PC-3 (cell line): ENCODE measurements at places on chromosomes 16 and 17. TPM values are rescaled to one million over a fixed set of nuclear protein-coding genes. Genes with fewer than 3 reads are reported as not detected.

DNA sequence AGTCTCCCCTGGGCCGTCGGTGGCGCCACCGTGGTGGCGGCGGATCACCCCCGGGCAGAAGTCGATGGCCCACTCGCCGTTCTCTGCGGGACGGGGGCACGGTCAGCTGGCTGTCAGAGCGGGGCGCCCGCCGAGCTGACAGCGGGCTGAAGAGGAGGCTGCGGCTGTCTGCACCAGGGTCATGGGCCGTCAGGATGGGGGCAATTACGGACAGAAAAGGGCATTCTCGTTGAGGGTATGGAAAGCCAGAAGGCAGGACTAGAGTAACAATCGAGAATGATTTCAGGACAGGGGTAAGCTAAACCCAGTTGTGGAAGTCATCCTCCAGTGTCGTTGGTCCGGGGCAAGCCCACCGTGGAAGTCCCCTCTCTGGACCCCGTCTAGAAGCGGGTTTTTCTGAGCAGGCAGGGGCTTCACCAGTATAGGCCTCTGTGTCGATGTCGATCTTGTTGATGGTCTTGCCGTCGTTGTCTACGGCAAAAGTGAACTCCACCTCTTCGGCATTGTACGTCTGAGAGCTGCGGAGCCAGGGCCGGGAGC, 1.7 kb downstream of the CHRNE start:
- H3K27me3 ChIP-seq = no peaks in the 10 kb centered on the region
- no peak overlapping the region for H3K4me3 ChIP-seq
- H3K4me1 ChIP-seq = peaks cover 10% of the 10 kb centered on the region
- no peak overlapping the region for H3K27ac ChIP-seq

DNA sequence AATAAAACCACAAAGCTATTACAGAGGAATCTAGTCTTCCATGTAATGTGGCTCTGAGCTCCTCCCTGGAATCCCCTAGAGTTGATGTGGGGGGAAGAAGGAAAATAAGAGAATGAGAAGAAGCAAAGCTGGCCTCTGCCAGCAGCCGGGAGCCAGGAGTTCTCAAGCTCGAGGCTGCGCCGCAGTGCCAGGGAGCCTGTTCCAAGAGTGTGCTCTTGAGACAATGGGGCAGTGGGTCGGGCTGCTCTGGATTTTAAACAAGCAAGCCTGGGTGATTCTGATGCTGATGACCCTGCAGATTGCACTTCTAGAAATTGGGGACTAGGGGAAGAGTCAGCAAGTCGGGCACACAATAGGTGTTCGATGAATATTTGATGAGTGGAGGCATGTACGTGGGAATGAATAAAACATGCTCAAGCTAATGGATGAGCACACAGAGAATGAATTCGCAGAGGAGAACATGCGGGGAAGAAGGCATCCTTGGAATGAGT, 119.9 kb downstream of the CMIP start:
- no peak overlapping the region for H3K27ac ChIP-seq
- H3K4me1 ChIP-seq = peaks cover 32% of the 10 kb centered on the region
- H3K36me3 ChIP-seq = peaks cover 6% of the 10 kb centered on the region; the same call in 1 of the 2 replicates
- no peak for DNase-seq
- no peaks in the 10 kb centered on the region for H3K27me3 ChIP-seq

DNA sequence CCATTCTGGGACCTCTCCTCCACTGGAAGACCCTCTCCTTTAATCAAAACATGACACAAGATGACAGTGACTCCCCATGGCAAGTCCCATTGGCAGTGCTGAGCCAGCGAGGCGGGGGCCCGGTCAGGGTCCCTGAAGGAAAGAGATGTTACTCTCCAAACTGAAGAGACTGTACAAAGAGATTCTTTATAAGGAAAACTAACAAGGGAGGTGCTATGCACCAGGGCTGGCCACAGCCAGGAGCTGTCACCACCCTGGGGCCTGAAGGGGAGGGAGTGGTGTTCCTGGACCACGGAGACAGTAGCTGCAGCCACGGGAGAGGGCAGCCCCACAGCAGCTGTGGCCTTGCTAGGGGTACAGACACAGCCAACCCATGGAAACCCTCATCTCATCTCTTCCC, 123.1 kb downstream of the XYLT1 start:
- no peaks in the 10 kb centered on the region for H3K36me3 ChIP-seq
- no peaks in the 10 kb centered on the region for H3K27me3 ChIP-seq
- H3K27ac ChIP-seq = no peak overlapping the region
- H3K4me3 ChIP-seq = no peak overlapping the region
- no peak for DNase-seq
- no peaks in the 10 kb centered on the region for H3K4me1 ChIP-seq

GRCh38 chr16:3797904-3798811, 80.8 kb upstream of the TRAP1 start:
- no peak overlapping the region for H3K4me3 ChIP-seq
- no peak for DNase-seq
- H3K27me3 ChIP-seq = no peaks in the 10 kb centered on the region

- no peaks in the 10 kb centered on the region for H3K4me1 ChIP-seq
- no peak overlapping the region for H3K4me3 ChIP-seq
- no peaks in the 10 kb centered on the region for H3K36me3 ChIP-seq
- DNase-seq = no peak
Observed at GRCh38 chr16:9761870-9762269, 420.4 kb downstream of the GRIN2A start.

- peaks cover 3% of the 10 kb centered on the region; the same call in 1 of the 2 replicates for H3K4me1 ChIP-seq
- no peaks in the 10 kb centered on the region for H3K27me3 ChIP-seq
- peak; percentile 79 for DNase-seq
- H3K4me3 ChIP-seq = no peak overlapping the region
Observed at GRCh38 chr17:143785-144281, 6.5 kb downstream of the SCGB1C2 start.

DNA sequence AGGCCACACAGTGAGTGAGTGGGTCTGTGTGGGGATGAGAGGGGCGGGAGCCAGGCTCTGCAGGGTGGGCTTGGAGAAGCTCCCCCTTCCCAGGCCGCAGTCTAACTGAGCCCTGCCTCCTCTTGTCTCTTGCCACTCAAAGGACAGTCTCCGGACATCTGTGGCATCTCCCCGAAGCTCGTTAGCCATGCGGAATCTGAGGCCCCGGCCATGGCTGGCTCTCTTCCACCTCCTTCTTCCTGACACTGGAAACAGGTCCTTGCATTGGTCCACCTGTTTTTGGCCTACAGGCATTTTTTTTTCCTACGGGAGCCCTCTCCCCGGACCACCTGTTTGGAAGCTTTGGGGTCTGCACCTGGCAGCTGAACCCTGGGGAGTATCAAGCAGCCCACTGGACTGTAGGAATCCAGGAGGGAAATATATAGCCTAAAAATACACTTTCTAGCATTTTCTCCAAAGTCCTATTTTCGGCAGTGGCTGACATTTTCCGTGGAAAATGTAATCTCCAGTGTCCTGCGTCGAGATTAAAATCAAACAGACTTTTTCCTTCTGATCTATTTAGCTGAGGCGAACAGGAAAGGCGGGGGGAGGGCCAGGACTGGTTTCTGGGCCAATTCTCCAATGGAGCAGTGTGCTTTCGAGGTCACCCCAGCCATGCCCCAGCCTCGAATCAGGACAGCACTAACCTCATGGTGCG, 9.1 kb downstream of the ATP2A3 start:
- no peak overlapping the region for H3K27ac ChIP-seq
- H3K4me3 ChIP-seq = no peak overlapping the region
- H3K36me3 ChIP-seq = no peaks in the 10 kb centered on the region

DNA sequence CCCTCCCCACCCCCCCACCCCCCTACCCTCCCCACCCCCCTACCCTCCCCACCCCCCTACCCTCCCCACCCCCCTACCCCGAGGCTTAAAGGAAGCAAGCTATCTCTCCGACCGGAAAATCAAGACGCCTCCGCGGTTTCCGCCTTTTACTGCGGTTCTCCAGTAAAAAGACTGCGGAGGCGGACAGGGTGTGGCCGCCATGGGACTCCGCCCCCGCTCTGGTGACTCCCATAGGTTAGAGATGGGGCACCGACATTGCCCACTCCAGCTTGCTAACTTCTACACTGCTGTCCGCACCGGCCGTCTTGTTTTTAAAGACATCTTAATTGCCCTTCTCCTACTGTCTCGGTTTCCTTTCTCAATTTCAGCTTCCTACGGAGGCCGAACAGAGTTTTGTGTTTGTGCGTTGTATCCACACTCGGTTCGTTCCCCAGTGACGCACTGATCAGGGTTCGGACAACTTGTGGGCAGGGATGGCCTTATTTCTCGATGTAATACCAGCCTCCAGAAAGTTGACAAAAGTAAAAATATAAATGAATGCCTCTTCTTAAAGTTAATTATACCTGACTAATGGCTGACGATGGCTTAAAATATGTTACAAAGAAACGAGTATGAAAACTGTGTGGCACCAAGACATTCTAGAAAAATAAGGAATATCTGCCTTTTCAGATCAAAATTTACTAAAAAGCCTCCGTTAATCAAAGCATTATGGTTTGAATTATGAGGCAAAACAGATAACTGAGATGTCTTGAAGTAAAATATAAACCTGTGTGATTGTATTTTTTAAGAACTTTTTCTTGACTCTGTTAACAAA, 1.1 kb upstream of the ZNF200 start:
- peak; percentile 19 for DNase-seq
- H3K36me3 ChIP-seq = peaks cover 27% of the 10 kb centered on the region
- H3K27me3 ChIP-seq = no peaks in the 10 kb centered on the region
- no peak overlapping the region for H3K4me3 ChIP-seq
- peaks cover 8% of the 10 kb centered on the region; the same call in 1 of the 2 replicates for H3K4me1 ChIP-seq

DNA sequence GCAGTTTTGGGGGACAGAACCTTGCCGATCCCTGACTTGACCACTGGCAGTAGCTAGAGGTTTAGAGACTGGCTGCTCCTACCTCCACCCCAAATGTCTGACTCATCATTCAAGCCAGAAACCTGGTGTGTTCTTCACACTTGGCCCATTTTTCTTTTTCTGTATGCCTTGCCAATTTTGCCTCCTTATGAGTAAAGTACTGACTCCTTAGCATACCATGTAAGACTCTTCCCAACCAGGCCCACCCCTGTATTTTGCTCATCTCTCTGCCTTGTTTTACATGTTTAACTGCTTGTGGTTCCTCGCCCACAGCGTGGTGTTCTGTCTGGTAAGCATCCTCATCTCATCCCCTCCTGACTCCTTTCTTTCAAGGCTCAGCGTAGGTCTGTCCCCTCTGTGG, 37.9 kb downstream of the NUP88 start:
- DNase-seq = peak; percentile 46
- H3K27ac ChIP-seq = no peak overlapping the region
- peaks cover 7% of the 10 kb centered on the region for H3K4me1 ChIP-seq
- H3K27me3 ChIP-seq = no peaks in the 10 kb centered on the region
- H3K4me3 ChIP-seq = no peak overlapping the region

Gene VASN
- total RNA-seq = 12.2 and 13.6 TPM in 2 replicates

Gene FOXN1
- total RNA-seq = not detected in 2 replicates
